ENCODE measurements at places on chromosomes 3 and 15.

- no peak for DNase-seq
These were observed 6.1 kb downstream of the RHCG start for GRCh38 chr15:89490081-89490813.

GRCh38 chr3:196175722-196176121 lies 35.5 kb downstream of the ZDHHC19 start:
- no peak for DNase-seq

DNA sequence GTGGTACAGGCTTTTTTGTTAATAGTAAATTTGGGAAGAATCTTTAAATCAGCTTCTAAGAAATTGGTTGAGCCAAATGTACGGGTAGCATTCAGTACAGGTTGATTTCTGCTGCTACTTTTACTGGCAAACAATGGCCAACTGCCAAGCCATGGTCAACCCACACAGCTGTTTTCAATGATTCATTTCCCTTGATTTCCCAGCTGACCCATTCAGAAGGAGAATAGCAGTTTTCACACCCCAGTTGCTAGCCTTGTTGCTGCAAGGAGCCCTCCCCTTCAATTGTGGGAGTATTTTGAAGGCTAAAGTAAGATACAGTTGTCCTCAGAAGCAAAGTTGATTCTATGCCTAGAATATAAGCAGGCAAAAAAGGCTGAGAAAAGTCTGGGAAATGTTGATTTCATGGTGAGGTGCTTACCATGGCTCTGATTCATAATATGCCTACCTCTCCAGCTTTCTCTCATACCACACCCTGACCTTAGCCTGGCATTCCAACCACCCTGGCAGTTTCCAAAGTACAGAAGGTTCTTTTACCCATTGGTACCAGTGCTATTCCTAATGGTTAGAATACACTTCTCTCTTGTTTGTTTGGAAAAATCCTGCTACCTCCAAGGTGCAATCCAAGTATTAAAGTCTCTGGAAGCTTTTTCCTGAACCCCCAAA lies 320.3 kb upstream of the TGFBR2 start:
- DNase-seq = peak; percentile 70

DNA sequence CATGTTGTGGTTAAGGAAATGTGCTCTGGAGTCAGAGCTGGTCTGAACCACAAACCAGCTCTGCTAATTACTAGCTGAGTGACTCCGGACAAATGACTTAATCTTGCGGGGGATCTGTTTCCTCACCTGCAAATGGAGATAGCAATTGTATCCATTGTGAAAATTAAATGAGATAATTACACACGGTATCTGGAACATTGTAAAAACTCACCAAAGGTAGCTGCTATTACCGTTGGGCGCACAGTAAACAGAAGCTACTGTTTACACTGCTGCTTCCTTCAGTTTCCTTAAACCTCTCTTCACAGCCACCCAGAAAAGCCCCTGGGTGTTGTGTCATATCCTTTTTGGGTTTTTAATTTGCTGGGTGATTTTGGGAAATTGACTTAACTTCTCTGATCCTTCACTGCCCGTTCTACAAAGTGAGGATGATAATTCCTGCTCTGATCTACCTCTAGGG lies 107.8 kb downstream of the MEGF11 start:
- no peak for DNase-seq

- DNase-seq = no peak
These were observed 3.3 kb downstream of the ALDH1A2 start for GRCh38 chr15:58062175-58062574.

- DNase-seq = peak; percentile 85
These were observed 30.1 kb downstream of the CCDC12 start for GRCh38 chr3:46946416-46946815.

DNA sequence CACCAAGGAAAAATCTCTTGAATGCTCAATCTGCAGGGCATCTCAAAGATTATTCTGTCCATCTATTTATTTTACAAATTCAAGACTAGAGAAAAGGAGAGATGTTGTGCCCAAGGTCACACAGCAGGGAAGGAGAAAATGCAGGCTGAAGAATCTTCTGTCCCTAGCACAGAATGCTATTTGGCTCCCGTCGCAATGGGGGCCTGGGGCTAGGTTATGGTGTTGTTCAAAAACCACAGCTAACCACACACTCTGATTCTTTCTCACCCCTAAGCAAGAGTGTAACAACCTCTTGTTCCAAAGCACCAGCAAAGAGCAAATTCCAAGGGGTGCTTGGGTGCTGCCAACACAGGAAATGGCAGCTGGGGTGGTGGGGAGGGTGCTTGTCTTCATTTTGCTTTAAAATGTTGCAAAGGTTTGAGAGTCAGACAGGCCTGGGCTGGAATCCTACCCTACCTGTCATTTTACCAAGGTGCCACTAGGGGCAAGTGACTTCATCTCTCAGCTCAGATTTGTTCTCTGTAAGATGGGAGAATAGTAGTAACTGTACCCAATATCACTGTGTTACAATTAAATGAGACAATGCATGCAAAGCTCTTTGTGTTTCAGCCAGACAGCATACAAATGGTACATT lies 112.5 kb downstream of the ADAMTS9 start:
- no peak for DNase-seq

DNA sequence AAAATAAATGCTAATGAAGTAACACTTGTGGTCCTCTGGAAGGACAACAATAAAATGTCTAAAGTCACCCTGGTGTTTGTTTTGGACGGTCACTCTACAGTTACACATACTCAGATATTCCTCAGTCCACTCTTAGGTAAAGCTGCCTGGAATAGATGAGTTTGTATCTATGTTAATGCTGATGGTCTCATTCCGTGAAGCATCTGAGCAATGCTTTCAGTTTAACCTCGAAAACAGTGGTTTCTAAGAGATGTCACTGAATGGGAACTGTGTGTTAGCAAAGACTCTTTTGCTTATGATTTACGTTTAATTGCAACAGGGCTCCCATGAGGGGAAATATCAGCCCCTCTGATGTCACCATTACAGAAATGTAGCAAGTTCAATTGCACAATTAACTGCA lies 49.1 kb downstream of the FBN1 start:
- no peak for DNase-seq

DNA sequence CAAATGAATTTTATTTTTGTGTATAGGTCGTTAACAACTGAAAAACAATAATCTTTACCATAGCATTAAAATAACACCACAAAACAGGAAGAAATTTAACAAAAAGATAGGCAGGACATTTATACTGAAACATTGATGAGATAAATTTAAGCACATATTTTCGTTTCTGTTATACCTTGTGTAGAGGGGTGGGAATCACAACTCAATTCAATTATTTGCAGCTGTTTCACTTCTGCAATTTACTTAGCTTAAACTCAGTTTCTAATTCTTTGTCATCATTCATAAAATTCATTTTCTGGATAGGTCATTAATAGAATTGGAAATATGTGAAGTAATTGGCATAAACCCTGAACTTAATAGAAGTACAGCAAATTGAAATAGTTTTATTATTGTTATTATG lies 42.3 kb downstream of the TP63 start:
- no peak for DNase-seq
